Hindlimb muscle (tissue), 1 donor: ENCODE measurements at places on chromosomes 4 and X. TPM values are rescaled to one million over a fixed set of nuclear protein-coding genes. Genes with fewer than 3 reads are reported as not detected.

Gene SPANXA1
- polyA plus RNA-seq, result not detected

Gene CCDC160
- 0.35 TPM for polyA plus RNA-seq

DNA sequence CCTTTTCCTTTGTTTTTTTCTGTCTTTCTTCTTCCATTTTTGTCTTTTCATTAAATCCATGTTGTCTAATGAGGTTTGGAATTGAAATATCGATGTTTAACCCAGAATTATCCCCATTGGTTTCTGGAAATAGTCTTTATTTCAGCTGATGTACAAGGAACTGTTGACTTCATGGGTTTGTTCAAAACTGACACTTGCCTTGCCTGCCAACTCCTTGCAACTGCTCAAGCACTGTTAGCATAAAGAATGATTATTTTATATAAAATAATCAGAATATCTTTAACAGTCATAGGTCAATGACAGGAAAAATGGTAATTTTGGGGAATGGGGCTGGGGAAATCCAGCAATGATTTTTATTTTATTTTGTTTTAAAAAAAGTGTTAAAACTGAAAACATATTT lies 359.6 kb upstream of the LCORL start:
- no peak for DNase-seq

- DNase-seq, result no peak
These were observed 297 bp upstream of the MTMR8 start for GRCh38 chrX:64395568-64395929.

DNA sequence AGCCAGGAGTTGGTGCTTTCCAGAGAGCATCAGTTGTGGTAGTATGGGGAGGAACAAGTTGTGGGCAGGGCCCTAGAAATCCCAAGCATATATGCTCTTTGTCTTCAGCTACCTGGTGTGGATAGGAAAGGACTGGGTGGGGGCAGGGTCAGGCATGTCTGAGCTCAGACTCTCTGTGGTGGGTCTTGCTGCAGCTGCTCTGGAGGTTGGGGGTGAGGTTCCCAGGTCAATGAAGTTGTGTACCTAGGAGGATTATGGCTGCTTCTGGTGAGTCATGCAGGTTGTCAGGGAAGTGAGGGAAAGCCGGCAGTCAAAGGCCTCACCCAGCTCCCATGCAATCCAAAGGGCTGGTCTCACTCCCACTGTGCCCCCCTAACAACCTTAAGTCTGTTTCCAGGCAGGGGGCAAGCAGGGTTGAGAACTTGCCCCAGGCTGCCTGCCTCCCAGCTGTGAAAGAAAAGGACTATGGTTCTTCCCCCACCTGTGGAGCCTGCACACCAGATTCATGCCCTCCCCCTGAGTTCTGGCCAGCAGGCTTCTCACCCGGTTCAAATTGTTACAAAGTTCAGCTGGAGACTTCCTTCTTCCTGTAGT lies 30.4 kb upstream of the QRFPR start:
- DNase-seq, result no peak

DNA sequence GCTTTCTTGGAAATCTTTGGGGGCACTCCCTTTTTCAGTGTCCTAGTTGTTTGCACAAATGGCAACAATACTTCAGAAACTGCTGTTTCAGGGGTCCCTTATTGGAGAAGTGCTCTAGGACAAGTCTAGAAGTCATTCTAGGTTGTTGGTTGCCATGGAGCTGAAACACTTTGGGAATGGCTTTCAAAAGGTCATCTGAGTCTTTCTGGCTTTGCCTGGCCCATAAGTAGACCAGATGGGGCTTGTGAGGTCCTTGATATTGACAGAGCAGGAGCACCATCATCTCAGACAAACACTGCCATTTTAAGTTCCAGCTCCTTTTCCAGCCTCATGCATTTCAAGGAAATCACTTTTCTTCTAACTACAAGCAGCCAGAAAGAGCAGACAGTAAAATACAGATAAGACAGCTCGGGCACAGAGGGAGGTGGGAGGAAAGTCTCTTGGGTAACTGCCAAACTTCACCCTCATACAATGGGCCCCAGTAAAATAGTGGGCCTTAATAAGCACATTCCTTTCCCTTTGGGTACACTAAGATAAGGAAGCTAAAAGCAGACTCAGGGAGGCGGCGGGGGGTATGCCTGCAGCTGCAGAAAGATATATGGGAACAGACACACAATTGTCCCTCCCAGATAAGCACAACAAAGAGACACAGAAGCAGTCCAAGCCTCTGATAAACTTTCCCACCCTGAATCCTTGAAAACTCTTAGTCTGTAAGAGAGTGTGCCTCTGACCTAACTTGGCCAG lies 8.5 kb upstream of the NXF3 start:
- no peak for DNase-seq

DNA sequence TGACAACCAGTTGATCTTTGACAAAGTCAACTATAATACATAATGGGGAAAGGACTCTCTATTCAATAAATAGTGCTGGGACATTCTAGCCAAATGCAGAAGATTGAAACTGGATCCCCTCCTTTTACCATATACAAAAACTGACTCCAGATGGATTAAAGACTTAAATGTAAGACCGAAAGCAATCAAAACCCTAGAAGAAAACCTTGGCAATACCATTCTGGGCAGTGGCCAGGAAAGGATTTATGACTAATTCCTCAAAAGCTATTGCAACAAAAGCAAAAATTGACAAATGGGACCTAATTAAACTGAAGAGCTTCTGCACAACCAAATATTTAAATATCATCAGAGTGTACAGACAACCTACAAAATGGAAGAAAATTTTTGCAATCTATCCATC lies 185.1 kb downstream of the NPNT start:
- DNase-seq, result no peak

Gene TTC29
- not detected for polyA plus RNA-seq

GRCh38 chrX:47358387-47359065 lies 11.9 kb upstream of the ZNF157 start:
- DNase-seq, result no peak

Gene ZFP92
- 0.63 TPM for polyA plus RNA-seq

GRCh38 chr4:68375667-68376559 lies 26.0 kb upstream of the YTHDC1 start:
- peak; percentile 3 for DNase-seq

GRCh38 chrX:103376118-103376978 lies at the start of gene BEX3:
TSS of gene BEX3 (plus strand) at chrX:103376538. CDS start at chrX:103377522, 984 bp downstream.
- DNase-seq, result peak; percentile 69

DNA sequence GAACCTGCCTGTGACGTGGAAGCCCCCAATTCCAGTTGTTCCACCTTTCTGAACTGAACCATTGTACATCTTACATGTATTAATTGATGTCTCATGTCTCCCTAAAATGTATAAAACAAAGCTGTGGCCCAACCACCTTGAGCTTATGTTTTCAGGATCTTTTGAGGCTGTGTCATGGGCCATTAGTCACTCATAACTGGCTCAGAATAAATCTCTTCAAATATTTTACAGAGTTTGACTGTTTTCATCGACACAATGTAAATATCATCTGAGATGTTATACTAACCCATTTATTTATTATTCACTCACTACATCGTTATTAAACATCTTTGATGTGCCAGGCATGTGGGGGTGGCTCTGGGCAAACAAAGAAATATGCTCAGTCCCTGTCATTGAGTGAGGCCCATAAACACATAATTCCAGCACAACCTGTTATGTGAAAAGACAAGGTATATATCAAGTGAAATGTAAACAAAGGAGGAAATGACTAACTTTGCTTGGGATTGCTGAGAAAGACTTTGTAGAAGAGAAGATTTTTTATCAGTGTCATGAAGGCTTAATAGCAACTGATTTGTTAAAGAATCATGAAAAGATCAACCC lies 34.5 kb upstream of the PPM1K start:
- no peak for DNase-seq

DNA sequence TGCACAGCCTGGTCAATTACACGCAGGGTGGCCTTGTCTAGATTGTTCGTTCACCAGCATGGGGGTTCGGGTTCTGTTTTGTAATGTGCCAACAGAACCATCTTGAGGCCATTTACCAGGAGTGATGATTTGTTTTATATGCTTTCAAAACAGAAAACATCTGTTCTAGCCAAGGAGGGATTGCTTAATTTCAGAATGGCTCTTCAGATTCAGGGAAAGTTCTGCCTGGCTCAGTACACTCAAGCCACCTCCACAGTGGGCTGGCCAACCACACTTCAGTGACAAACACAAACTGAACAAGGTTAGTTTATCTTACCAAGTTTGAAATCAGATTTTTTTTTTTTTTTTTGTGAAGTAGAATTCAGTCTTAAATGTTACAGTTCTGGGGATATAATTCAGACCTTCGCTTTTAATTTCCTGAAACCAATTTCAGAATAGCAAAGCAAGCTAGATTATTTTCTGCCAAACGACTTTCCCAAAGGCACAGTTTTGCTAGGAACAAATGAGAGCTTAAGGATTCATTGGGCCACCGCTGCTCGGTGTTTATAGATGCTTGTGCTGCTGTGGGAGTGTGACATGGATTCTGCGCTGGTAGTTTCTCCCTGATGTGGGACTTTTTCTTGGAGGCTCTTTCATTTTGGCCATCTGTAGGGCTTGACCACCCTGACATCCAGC lies 23.4 kb downstream of the SMS start:
- DNase-seq, result no peak

DNA sequence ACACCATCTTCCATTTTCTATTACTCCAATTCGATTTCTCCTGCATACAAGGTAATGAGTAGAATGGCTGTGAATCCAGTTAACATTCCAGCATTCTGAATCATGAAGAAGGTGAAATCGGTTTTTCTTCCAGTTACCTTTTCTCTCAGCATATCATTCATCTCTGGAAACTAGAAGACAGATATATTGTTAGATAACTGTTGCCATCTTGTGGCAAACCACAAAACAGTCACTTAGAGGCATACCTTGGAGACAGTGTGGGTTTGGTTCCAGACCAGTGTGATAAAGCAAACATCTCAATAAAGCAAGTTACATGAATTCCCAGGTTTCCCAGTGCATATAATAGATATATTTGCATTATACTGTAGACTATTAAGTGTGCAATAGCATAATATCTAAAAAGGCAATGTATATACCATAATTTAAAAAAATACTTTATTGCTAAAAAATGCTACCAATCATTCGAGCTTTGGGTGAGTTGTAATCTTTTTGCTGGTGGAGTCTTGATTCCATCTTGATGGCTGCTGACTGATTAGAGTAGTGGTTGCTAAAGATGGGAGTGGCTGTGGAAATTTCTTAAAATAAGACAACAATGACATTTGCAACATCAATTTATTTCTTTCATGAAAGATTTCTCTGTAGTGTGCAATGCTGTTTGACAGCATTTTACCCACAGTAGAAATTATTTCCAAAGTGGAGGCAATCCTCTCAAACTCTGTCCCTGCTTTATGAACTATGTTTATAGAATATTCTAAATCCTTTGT lies 82.1 kb downstream of the SLC39A8 start:
- peak; percentile 42 for DNase-seq

DNA sequence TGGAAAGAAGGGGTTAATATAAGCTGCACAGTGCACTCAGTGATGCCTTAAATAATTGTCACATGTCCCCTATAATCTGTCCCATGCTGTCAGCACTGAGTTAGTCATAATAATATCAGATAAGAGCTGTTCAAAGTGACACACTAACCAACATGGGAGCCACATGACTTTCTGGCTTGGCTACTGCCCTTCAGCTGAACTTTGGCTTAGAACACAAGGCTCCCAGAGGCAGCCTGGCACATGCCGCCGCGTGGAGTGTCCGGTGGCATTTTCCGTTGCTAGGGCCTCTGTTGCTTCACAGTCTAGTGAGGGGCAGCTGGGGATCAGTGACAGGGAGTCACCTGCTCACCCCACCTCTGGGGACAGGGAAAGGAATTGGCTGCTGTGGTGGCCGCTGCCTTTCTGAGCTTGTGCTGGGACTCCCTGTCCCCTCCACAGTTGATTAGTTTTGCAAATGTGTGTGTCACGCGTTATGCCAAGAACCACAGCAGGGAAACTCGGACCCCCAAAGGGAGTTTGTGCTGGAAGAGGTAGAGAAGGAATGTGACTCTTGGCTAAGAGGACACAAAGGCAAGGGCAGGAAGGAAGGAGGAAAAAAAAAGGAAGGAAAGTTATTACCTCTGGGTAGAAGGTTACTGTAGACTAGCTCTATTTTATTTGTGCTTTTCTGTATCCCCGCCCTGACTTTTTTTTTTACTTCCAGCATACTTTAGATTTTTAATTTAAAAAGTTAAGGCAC lies 41.1 kb upstream of the PPARGC1A start:
- peak; percentile 43 for DNase-seq

DNA sequence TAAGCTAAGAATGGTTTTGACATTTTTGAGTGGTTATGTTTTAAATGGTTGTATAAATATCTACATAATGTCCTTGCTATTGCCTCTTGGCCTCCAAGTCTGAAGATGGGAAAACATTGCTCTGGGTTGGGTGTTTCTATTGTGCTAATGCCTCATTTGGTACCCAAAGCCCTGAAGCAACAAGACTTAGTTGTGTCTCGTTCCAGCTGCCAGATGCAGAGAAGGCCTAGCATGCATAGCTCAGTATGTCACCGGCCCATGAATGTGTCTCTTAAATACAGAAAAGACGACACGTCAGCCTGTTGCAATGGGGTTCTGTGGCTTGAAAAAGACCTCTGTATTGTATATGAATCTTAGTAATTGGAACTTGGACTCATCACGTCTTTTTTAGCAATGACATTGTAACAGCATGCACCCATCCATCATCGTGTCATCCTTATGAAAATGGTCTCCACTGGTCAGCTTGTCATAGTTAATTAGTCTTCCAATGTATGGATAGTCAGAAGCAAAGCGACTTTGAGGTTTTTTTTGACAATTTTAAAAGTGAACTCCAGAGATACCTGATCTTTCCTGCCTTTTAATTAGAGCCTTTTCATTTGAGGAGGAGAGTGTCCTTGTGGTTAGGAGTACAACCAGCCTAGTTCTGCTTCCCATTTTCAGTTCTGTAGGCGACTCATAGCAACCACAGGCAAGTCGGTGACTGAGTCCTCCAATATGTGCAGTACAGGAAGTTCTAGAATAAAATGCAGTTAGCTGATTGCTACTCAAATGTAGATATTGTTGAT lies 126.4 kb upstream of the GATB start:
- DNase-seq, result no peak

Gene ADAM29
- polyA plus RNA-seq, result not detected

DNA sequence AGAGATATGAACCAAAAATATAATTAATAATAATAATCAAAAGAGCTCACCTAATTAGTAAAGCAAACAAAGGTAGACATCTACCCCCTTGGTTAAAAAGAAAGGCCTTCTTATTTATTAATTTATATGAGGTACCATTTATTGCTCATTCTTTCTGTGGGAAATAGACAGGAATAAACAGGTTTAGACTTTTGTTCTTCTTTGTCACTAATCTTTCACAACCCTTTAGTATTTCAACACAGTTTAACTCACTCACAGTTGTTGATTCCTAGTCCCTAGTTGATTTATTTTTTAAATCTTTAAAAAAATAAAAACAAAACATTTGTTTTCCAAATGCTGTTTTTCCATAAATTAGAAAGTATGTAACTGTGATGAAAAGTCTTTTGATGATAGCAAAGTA lies 5.6 kb downstream of the PPARGC1A start:
- no peak for DNase-seq

Gene FMR1NB
- not detected for polyA plus RNA-seq

Gene SPANXC
- not detected for polyA plus RNA-seq

- DNase-seq, result no peak
These were observed 322.7 kb upstream of the PITX2 start for GRCh38 chr4:110945600-110945999.

GRCh38 chr4:182190306-182190705 lies 52.9 kb upstream of the TENM3 start:
- no peak for DNase-seq
